Stimulated activated naive CD4-positive, alpha-beta T cell treated with Interleukin-2 at 50 U/mL for 16 hours (primary cell): ENCODE measurements at places on chromosomes 11 and 22.

DNA sequence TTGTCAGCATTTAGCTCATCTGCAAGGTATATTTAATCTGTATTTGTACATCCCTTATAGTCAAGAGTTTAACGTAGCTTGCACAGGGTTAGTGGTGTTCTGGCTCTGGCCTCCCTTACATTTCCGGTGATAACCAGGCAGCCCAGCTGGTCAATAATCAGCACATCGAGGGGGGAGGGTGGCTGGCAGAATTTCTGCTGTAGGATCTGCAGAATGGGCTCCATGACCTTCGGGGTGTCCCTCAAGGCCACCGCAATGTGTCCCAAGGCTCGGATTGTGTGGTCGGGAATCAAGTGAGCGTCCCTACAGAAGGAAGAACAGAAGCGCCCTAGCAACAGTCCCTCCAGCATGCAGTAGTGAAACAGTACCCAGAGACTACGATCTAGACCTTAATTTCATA is 25.1 kb downstream of the SERPIND1 start:
- DNase-seq, result no peak

DNA sequence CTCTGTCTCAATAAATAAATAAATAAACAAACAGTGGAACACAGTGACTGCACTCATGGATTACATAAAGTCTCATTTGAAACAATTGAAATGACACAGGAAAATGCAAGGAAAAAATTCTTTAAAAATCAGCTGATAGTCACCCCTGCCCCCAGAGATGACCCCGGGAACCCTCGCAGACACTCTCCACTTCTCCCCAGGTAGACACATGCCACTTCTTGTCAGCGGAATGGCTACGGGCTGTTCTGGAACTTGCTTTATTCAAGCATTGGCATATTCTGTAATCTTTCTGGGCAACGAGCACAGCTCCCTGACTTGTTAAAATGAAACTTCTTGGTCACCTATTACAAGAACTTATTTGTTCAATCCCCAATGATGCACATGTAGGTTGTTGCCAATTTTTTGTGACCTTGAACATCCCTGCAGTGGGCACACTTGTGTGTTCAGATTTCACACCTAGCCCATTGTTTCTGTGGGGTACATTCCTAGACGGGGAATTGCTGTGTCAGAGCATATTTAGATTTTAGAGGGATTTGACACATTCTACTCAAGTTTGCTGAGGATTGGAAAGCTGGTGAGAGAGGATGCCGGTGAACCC is 32.8 kb downstream of the MYEOV start:
- DNase-seq, result no peak

DNA sequence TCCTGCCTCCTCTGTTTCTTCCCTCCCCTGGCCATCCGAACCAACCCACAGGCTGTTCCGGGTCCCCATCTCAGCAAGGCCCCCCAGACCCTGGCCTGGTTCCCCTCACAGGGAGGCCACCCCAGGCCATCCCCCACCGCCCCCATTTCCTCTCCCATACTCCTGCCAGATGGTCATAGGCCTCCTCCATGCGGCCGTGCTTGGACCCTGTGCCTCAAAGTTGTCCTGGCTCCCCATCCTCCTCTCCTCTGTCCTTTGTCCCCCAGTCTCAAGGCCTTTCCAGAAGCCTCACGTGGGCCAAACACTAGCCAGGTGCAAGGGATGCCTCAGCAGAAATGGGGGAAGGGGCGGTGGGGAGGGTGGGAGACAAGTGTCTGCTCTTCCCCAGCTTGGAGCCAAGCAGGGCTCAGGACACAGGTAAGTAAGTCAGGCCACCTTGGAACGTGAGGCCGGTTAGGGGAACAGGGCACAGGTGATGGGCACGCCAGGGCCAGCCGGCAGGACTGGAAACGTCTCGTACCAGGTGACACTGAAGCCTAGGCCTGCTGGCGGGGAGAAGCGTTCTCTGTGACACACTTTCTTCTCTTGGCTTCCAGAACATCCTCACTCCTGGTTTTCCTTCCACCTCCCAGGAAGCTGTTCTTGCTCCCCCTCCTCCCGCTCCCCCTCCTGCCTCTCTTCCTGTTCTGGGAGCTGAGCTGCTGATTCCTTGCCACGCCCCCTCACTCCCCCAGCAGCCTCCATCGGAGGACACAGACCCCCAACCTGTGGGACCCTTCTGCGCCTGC is 31.5 kb upstream of the SLC22A12 start:
- no peak for DNase-seq

DNA sequence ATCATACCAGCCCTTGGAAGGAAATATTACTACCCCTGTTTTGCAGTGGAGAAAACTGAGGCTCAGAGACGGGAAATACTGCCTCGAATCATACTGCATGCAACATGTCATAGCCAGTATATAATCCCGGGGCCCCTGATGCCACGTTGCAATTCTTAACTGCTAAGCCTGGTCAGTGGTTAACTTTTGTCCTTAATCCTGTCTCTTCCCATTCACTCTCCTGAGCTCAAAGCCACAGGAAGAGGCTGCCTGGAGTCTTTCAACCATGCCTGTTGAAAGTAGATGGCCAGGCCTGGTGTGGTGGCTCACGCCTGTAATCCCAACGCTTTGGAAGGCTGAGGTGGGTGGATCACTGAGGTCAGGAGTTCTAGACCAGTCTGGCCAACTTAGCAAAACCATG is 166.6 kb downstream of the MIAT start:
- DNase-seq, result no peak

GRCh38 chr11:19959210-19959609 is 201.1 kb downstream of the DBX1 start:
- DNase-seq, result no peak

- no peak for DNase-seq
These were observed 33.1 kb downstream of the CEP295 start for GRCh38 chr11:93694557-93694956.

GRCh38 chr22:49365191-49365837 is 462.4 kb downstream of the BRD1 start:
- no peak for DNase-seq

DNA sequence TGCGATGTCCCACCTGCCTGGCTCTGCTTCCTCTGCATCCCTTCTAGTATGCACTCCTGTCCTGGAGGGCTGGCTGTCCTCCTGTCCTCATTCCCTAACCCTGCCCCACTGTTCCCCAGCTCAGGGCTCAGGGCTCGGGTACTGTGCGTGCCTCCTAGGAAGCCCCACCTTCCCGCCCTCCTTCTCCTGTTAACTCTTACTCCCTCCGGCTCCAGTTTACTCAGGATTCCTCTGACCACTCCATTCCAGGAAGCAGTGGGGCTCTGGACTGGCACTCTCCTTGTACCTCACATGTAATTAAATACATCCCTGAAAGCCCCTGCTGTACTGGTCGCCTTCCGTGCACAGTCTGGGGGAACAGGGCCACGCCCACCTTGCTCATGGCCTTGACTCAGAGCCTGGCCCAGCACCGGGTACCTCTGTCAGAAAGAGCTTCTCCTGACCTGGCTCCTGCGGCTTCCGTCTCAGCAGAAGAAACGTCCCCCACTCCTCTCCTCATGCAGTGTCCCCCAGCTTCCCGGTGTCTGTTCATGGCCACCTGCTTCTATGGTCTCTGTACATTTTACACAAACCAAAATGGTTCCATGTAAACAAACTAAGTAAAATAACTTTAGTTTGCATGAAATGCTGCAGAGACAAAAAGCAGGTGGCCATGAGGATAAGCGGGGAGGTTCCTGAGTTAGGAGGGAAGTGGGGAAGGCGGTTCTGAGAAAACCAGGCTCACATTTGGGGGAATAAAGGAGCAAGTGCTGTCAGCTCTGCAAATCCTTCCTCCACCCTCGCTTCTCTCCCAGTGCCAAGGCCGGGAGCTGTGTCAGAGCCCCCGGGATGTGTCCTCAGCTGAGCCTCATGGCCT is 445.9 kb downstream of the BRD1 start:
- no peak for DNase-seq

DNA sequence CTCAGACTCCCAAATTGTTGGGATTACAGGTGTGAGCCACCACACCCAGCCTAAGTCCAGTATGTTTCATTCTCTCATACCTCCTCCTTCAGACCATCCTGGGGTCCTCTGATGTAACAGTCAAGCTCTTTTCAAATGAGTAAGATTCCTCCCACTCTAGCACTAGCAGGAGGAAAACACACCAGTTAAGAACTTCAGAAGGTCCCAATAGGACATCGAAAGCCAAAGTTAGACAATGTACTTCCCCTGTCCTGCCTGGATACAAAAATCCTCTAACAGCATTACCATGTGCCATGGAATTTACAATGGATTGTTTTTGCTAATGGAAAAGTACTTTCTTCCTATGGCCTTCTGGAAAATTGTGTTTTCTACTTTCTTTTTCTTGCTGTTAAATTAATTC is 67.1 kb downstream of the CCDC34 start:
- no peak for DNase-seq

- no peak for DNase-seq
These were observed 49.6 kb downstream of the BARX2 start for GRCh38 chr11:129425214-129425613.

DNA sequence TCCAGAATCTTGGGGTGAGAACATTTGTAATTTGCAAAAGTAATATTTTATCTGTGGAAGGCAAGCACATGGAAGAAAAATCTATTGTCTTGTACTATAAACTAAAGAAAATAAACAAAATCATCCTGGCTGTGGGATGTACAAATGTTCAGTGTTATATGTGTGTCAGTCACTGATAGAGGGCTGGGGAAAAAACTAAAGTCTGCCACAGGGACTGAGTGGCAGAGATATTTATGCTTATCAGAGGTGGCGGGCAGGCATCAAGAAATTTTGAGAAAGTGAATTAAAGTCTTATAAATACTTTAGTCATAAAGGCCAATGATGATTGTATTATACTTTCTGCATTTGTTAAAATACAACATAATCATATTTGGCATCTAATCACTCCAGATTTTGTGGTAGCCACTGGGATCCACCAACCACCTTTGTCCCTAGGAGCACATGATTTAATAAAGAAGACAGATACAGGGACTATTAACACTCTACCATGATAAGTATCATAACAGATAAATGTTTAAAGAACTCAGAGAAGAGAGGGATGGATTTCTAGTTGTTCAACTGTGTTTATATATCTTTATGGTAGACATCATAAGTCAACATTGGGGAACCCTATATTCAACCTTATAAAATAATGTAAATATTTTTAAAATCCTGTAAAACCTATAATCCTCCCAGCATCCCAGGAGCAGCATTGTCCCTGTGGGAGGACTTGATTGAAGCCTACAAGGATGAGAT is 2.6 kb upstream of the ENDOD1 start:
- no peak for DNase-seq

DNA sequence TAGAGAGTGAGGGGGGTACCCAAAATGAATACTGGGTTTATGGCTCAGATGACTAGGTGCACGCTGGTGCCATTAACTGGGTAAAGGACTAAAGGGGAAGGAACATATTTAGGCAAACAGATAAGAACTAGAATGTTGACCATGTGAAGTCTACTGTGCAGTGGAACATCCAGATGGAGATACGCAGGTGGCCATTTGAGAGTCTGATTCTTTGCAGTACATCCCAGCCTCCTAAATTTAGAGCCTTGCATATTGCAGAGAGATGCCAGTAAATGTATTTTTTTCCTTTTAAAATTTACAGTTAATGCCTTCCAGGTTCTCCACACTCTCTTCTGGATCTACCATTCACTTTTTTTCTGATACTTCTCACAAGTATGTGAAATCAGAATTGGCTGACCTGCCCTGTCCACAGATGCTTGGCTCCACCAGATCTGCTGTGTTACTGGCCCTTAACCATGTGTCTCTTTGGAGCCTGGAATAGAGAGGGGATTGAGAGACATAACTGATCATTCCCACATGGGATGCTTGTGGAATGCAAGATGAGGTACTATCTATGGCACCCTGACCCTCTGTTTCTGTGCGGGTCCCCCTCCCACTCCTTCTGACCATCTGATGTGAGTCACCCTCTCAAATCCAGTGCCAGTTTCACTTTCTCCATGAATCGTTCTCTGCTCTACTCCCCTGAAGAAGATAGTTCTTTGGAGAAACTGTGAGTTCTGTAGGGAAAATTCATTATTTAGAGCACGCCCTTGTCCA is 77.0 kb upstream of the NCAM1 start:
- no peak for DNase-seq

- DNase-seq, result no peak
These were observed 155.7 kb downstream of the WT1 start for GRCh38 chr11:32279672-32280071.

GRCh38 chr22:43313890-43314474 is 29.2 kb downstream of the SCUBE1 start:
- no peak for DNase-seq

DNA sequence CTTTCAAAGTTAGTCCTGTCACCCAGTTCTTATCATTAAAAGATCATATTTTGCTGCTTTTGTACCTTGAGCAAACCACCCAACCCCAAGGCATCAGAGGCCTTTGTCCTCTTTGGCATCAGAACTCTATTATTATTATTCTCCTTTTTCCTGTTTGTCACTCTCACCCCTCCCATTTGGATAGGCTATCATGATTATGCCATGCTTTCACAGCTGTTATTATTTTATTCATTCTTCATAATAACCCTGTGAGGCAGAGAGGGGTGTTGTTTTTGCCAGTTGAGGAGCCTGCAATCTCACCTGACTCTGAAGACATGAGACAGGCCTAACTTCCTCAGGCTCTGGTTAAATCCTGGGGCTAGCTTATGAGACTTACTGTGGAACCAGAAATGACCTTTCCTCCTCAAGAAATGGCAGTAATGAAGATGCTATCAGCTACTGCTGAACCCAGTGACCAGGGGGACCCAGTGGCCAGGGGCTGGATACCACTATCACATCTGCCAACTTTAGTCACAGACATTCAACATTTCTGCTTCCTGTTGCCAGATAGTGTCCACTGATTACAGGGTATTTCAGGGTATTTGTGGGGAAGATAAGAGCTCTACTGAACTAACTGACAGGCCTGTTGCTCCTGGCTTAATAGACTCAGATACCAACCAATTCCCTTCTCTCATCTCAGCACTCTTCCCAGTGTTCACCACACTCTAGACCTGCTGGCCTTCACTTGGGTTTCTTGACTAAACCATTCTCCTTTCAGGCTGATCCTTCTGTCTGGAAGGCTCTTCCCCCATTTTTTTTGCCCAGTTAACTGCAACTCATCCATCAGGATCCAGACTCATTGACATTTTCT is 11.8 kb upstream of the SWAP70 start:
- no peak for DNase-seq

DNA sequence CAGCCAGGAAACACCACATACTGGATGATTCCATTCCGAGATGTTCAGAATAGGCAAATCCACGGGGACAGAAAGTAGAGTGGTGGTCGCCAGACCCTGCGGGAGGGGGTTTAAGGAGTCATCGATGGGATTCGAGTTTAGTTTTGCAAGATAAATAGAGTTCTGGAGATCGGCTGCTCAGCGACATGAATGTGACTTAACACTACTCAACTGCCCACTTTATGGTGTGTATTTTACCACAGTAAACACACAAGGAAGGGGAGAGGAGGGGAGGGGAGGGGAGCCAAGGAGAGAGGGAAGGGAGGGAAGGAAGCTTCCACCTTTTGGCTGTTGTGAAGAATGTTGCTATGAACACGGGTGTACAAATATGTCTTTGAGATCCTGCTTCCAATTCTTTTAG is 10.4 kb upstream of the ARHGAP8 start:
- no peak for DNase-seq
